Stimulated activated CD4-positive, alpha-beta T cell treated with anti-CD3 and anti-CD28 coated beads, Interleukin-1b, Interleukin-23, amount 100 ng/mL, for 1 hour (primary cell): ENCODE measurements at places on chromosomes 1 and 21.
A peak's percentile ranks its signal among the peaks of the same experiment; 100 is the strongest.

DNA sequence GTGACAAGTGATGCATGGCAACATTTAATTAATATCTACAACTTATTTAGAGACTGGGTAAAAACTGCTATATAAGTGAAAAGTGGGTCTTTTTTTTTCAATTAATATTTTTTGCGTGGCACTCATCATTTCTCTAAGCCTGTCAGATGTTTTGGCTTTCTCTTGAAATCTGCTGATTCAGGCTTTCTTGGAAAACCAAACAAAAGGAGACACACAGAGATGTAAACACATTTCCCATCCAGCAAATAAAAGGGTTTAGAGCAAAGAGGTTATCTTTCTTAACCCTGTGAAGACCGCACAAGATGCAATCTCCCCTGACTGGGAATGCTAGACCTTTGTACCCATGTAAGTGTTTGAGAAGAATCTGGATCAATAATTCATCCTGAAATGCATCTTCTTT is 48.7 kb upstream of the PLXNA2 start:
- DNase-seq, result no peak

DNA sequence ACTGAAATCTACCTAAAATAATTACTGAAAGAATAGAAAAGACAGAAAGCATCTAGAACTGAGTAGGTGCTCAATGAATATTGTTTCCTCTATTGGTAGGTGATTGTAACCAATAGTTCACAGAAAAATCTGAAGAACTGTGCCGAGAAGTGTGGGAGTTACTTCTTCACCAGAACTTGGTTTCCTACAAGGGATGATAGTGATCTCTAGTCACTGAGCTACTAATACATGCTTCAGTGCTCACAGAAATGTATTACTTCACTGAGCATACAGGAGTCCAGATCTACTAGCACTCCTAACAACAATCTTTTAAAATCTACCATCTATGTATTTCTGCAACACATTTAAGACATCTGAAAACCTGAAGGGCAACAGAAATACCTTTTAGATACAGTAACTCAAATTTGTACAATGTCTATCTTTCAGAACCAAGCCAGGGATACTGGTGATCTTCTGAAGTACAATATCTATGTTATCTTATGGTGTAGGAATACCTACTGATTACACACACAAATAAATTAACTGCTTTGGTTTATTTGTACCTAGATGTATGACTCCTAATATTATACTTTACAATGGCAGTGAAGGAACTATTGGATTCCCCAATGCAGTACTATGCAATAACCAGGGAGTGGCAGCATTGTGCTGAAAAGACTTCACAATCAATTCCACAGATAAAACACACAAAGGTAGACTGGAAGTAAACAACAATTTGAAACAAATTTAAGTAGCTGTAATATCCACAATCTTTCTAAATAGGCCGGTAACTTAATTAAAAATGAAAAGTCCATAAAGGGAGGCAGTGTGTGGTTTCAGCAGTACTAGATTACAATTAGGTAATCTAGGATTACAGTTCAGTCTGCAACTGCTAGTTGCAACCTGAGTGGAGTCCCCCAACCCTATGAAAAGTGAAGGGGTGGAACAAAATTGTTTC is 243.0 kb downstream of the SLC45A1 start:
- no peak for DNase-seq

- DNase-seq, result no peak
Observed at GRCh38 chr1:224831501-224831900, 98.0 kb upstream of the DNAH14 start.

GRCh38 chr21:15065392-15066122 is 757 bp upstream of the NRIP1 start:
- DNase-seq, result peak; percentile 52

- DNase-seq, result no peak
Observed at GRCh38 chr1:157161901-157162300, 23.7 kb upstream of the ETV3 start.

DNA sequence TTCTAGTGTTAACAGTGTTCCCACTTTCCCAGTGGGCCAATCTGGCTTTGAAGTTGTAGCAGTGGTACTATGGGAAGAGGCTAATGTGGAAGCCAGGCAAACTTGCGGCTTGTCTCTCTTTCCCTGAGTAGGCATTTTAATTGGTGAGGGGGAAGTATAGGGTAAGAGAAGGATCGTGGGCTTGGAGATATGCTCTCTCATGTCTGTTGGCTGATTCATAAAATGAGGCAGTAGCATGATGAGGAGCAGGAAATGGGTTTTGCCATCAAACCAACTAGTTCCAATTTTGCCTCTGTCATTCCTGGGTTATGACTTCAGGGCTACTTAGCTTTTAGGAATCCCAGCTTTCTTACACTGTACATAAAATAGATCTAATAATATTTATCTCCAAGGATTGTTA is 12.1 kb downstream of the C8A start:
- DNase-seq, result no peak

DNA sequence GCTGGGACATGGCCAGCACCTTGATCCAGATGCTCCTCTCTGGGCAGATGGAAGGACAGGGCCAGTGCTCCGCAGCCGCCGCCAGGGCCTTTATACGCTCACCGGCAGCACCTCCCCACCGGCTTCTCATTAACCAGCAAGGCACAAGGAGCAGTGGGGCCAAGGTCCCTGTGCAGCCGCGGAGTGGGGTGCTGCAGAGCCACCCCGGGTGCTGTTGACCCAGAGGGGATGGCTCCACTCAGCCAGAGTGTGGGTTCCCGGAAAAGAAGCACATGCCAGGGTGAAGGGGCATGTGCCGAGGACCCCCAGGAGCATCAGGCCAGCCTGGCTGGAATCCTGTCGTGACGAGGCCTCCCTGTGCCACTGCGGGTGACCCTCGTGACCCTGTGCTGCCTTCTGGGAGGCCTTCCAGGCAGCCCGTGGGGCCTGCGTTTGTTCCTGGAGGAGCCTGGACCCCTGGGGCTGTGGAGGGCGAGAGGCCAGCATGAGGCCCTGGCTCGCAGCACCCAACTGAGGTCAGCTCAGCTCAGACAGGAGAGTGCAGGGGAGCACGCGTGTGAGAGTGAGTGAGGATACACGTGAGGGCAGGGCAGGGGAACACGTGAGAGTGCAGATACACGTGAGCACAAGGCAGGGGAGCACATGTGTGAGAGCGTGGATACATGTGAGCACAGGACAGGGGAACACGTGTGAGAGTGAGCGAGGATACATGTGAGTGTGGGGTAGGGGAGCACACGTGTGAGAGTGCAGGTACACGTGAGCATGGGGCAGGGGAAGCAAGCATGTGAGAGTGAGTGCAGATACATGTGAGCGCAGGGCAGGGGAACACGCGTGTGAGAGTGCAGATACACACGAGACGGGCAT is at the start of gene FTCD:
FTCD (minus strand) TSS at position 66 of the 864 bp plus-strand sequence; CDS start at position 10, 56 bp downstream.
- DNase-seq, result no peak

- DNase-seq, result no peak
Observed at GRCh38 chr1:3213730-3214129, 144.7 kb downstream of the PRDM16 start.

DNA sequence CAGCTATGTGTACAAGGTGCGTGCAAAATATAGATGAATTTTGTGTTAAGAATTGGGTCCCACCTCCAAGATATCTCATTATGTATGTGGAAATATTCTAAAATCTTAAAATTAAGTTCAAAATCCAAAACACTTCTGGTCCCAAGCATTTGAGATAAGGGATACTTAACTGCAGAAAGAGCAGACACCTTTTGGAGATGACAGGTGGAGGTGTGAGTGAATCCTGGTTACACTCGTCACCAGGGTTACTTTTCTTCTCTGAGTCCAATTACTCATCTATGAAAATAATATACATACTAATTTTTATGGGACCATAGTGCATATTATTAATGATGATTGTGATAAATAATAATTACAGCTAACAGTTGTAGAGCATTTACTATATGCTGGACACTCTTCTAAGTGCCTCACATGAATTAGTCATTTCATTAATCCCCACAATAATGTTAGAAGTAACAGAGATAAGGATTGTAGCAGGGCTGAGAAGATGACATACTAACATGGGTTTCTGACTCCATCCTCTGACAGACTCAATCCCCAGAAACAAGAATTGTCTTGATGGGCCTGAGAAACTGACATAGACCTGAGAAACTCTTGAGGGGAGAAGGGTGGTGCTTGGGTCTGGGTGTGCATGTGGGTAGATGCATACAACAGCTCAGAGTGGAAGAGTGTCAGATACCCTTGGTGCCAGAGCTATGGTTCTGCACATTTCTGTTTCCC is 8.3 kb upstream of the FASLG start:
- DNase-seq, result no peak
